ENCODE measurements at places on chromosomes 11 and 22.

DNA sequence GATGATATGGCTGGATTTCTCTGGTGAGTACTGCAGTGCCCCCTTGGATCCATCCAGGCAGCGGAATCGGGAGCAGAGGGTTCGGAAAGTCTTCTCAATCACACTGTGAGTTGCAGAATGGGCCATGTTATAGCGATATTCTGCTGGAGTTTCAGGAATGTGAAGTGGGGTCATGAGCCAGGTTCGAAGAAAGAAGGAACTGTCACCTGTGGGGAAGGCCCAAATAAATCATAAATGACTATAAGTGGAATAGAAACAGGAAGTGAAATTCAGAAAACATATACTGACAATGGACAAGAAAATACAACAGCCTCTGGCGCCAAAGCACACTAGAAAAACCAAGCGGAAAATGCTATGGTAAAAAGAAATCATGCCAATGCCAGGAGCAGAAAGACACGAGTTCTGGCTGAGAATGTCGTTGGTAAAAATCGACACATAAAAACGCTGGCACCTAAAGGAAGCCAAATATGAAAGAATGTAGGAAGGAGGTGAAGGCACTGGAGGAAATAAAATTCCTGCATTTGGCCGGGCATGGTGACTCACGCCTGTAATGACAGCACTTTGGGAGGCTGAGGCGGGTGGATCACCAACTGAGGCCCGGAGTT, 10.0 kb upstream of the AMBRA1 start:
- DNase-seq = no peak

- no peak for DNase-seq
These were observed 390.5 kb downstream of the NELL1 start for GRCh38 chr11:21059879-21060278.

DNA sequence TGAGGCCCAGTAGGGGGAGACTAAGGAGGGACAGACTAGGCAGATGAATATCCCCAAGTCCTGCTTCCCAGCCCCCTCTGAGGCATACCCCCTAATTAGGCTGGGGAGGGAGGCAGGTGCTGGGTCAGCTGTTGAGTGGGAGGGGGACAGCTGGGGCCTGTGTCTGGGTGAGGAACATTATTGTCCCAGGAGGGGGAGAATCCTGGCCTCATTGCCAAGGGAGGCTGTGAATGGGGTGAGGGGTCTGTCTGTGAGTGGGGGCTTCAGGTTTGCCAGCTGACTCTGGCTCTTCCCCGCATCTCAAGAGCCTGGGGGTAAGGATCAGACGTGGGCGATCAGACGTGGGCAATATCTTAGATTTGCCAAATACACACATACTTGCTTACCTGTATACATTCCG, 2.1 kb downstream of the INPPL1 start:
- no peak for DNase-seq

- DNase-seq = no peak
These were observed 267.7 kb downstream of the FAM76B start for GRCh38 chr11:95521862-95522261.

- DNase-seq = no peak
These were observed 309.8 kb upstream of the NCAM1 start for GRCh38 chr11:112651386-112651785.

- no peak for DNase-seq
These were observed 16.9 kb downstream of the SMIM38 start for GRCh38 chr11:69172674-69173073.

GRCh38 chr11:118790357-118791110, 430 bp downstream of the DDX6 start:
- peak; percentile 78 for DNase-seq

DNA sequence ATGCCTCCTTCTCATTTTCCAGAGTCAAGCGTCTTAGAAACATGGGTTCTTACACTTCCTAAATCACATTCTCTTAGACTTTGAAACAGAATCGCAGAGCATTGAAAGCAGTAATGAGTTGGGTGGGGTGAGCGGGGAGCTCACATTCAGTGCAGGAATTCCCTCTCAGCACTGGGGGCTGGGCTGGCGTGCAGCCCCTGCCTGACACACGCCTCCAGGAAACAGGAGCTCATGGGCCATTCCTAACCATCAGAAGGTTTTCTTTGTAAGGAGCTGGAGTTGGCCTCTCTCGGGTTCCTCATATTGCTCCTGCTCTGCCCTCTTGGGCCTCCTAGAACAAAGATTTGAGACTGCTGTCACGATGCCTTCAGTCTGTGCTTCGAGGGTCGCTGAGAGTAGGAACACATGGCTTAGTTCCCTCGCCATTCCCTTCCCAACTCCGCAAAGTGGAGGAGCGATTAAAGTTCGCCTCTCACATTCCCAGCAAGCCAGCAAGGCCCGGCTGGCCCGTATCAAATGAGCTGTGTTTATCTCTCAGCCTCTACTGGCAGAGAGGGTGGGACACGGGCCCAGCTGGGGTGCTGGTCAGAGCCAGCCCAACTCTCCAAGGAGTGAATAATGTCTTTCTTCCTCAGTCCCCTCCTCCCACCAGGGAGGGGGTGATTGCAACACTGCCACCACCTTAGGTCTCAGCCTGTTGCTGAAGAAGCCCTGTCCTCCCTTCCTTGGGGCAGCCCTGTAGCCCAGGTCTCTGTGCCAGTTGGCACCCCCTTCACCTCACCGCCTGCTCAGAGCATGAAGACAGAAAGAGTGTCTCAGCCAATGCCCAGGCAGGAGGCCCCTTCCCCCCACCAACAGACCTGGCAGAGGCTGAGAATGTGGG, 10.4 kb downstream of the CHRDL2 start:
- peak; percentile 63 for DNase-seq

GRCh38 chr22:46147471-46148267, 2.7 kb upstream of the PPARA start:
- DNase-seq = peak; percentile 53

DNA sequence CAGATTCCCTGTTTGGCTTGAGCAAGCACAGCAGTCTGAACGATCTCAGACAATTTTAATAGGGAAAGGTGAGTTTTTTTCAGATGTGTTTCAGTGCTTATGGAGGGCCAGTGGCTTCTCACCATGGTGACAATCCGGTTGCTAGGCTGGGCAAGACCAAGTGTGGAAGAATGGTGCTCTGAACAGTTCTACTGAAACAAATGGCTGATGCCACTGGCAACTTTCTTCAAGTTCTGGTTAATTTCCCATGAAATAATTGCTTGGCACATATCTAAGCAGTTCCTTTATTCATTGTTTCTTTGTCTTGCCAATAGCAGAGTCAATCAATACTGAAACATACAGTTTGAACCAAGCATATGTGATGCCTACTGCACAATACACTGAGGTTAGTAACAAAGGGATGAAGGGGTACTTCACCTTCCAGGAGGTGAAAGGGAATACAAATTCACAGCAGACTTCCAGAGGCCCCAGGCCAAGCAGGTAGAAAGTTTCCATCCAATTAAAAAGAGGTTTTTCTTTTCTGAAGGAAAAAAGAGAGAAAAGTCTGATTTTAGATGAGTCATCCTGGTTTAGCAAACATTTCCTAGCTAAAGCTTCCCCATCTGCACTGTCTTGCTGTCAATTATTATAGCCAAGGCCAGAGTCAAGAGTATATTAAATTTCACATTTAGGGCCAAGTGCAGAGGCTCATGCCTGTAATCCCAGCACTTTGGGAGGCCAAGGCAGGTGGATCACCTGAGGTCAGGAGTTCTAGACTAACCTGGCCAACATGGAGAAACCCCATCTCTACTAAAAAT, 21.2 kb upstream of the NDUFC2 start:
- no peak for DNase-seq

DNA sequence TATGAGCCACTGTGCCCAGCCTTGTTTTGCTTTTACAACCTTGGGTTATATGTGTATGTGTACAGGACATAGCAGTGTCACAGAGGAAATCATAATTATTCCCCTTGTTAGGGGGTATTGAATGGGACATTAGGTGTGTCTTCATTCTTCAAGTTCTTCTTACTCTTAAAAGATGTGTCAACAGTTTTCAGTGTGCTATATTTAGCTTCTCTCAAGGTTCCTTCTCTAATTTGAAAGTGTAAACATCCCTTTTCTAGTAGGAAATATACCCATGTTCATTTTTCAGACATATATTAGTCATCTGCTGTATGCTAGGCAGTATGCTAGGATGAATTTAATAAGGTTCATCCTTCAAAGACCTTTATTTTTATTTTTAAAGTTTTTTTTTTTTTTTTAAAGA, 17.1 kb downstream of the PCF11 start:
- DNase-seq = no peak

DNA sequence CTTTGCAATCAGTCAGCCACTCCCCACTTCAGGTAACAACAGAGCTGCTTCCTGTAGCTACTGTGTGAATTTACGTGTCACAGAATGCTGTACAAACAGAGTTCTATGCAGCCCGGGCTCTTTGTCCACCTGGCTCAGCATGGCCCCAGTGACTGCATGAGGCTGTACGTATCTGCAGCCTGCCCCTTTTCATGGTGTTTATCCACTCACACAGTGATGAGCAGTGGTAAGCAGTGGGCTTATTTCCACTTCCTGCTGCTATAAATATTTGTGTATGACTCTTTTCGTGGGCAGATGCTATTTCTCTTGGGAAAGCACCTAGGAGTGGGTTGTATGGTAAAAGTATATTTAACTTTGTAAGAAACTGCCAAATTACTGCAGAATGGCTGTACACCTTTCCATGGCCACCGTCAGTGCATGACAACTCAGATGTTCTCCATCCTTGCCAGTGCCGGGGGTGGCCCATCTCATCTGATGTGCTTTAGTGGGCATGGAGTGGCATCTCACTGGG, 43.3 kb downstream of the MYEOV start:
- DNase-seq = no peak

DNA sequence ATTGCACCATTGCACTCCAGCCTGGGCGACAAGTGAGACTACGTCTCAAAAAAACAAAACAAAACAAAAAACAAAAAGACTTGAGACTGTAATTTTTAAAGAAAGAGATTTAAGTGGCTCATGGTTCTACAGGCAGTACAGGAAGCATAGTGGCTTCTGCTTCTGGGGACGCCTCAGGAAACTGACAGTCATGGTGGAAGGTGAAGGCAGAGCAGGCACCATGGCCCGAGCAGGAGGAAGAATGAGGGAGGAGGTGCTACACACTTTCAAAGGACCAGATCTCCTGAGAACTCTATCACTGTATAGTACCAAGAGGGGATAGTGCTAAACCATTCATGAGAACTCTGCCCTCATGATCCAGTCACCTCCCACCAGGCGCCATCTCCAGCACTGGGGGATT, 52.0 kb downstream of the CBL start:
- DNase-seq = no peak

DNA sequence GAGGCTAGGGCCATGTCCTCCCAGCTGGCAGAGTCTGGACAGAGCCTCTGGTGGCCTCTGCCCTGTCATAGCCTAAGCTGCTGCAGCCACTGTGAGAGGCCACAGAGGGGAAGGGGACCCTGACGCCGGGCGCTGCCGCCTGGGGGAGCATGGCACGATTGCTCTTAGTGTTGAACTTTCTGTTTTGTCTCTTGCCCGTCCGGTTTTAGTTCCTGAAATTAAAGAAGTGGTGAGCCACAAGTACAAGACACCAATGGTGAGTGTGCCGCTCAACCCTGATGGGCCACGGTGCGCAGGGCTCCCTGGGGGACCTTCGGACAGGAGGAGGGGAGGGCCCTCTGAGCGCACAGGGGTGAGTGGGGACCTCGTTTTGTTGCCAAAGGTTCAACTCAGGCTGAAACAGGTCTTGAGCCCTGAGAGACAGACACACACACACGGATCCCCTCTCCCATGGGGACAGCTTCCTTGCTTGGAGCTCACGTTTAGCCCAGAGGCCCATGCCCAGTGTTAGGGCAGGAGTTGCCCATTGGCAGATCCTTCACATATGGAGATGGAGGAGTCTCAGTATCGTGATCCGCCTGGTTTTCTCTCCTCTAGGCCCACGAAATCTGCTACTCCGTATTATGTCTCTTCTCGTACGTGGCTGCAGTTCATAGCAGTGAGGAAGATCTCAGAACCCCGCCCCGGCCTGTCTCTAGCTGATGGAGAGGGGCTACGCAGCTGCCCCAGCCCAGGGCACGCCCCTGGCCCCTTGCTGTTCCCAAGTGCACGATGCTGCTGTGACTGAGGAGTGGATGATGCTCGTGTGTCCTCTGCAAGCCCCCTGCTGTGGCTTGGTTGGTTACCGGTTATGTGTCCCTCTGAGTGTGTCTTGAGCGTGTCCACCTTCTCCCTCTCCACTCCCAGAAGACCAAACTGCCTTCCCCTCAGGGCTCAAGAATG, 23.8 kb downstream of the MYBPC3 start:
- DNase-seq = peak; percentile 41

DNA sequence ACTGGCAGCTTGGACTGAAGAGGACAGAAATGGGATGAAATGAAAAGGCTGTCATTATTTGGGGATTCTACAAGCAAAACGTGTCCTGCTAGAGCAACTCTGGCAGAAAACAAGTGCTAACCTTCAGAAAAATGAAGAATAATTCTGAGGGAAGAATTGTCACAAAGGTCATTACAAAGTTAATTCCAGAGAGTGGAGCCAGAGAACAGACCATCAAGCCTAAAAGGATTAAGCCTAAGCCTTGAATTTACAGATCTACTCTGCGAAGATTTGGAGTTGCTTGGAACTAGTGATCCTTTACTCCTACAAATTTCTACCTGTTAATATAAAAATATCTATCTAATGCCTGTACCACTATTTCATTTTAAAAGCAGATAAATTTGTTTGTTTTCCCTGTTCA, 1077.3 kb upstream of the CNTN5 start:
- no peak for DNase-seq

DNA sequence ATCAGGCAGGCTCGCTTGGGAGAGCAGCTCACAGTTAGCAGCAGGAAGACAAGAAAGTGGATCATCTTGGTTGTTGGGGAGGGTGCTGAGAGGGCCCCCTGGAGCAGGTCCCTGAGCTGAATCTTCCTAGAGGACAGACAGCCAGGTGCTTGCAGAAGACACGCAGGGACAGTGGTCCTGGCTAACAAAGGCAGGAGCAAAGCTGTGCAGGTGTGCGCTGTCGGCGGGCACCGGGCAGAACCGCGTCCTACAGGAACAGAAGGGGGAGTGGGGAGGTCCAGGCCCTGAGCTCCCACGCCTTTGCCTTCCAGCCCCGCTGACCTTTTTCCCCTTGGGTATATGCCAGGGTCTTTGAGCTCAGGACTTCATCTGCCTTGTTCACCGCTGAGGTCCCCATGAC, 30.1 kb upstream of the PARVB start:
- DNase-seq = no peak

- DNase-seq = no peak
These were observed 542.0 kb downstream of the FAM181B start for GRCh38 chr11:82191695-82192094.

DNA sequence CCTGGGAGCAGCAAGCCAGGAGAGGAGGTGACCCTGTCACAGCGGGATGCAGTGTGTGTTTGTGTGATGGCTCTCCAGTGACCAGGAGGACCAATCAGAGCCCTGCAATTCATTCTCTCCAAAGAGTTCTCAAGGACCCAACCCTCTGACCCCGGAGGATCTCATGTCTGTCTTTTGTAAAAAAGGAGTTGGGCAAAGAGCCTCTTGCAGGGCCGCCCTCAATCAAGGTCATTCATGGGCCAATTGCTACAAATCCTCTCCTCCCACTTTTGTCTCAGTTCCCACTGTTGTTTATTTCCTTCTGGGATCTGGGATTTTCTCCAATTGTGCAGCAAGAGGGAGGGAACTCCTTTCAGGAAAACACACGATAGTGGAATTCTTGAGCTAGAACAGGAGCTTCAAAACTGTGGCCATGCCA, 4.0 kb downstream of the TECTA start:
- no peak for DNase-seq

GRCh38 chr22:29824677-29825076, 13.4 kb downstream of the ASCC2 start:
- DNase-seq = no peak

Data from H7 (cell line).